ENCODE measurements at places on chromosomes 4 and X.

DNA sequence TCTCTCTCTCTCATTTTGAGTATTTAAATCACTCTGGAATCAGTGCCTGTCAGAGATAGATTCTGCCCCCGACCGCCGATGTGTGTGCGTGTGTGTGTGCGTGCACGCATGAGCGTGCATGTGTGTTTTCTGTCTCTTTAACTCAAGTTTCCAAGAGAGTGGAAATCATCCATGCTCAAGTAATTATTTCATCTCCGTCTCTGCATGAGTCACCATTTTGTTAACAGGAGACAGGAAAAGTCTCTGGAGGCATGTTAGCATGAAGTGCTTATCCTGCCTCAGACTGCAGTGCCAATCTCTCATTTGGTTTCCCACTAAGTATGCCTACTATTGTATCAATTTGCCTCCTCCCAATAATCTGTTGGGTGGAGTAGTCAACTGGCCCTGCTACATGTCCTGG, 182.9 kb upstream of the NHS start:
- no peak for DNase-seq

GRCh38 chrX:118484216-118484903, 11.3 kb upstream of the DOCK11 start:
- no peak for DNase-seq

DNA sequence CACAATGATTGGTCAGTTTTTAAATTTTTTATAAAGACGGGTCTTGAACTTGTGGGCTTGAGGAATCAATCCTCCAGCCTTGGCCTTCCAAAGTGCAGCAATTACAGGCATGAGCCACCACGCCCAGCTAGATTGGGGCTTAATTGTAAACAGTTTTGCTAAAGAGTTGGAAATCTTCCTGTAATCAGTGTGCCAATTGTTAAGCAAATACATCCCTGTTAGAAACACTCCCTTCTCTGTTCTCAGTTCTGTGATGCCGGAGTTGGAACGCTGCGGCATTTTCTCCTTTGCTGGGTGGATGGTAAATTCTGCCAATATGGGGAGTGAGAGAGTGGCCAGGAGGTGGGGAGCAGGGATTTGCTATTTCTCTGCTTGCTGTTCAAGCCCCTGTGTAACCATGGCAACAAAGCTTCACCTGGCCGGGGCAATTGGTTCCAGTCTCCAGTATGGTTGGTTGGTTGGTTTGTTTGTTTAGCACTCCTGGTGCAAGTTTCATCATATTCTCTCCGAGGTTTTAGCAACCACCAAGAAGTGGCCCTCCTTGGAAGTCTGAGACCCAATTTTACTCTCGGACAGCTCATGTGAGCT, 3.0 kb upstream of the SPATA4 start:
- DNase-seq = no peak

- no peak for DNase-seq
Measured at GRCh38 chr4:48035952-48036351, 19.4 kb downstream of the NIPAL1 start.

DNA sequence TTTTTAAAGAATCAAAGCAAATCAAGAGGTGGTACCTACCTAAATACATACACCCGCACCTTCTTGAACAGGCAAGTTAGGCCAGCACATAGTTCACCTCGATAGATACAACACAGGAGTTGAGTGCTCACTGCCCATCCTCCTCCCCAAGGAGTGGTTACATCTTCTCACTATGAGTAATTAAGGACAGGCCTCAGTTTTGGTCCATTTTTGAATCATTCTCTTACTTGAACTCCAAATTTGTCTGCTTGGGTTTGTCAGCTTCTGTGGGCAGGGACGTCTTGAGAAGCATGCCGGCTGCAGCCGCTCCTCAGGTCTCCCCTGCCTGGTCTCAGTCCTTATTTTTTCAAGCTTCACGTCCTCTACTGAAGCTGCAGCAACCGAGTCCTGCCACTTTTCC, 190.6 kb upstream of the RBPJ start:
- DNase-seq = no peak

DNA sequence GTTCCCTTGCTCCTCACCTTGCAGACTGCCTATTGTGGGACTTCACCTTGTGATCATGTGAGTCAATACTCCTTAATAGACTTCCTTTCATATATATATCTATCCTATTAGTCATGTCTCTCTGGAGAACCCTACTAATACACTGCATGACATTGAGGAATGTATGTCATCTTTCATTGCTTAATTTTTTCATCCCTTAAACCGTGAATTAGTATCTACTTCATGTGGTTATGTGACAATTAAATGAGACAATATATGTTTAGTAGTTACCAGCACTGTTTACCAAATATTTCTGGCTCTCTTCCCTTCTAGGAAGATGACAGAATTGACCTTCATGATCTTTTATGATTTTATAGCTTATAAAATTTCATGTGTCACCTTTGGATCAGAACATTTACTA, 759.5 kb downstream of the GRXCR1 start:
- no peak for DNase-seq

- DNase-seq = no peak
Measured at GRCh38 chr4:177283167-177283566, 26.5 kb upstream of the NEIL3 start.

- no peak for DNase-seq
Measured at GRCh38 chrX:153831429-153832150, 1.2 kb upstream of the PDZD4 start.

DNA sequence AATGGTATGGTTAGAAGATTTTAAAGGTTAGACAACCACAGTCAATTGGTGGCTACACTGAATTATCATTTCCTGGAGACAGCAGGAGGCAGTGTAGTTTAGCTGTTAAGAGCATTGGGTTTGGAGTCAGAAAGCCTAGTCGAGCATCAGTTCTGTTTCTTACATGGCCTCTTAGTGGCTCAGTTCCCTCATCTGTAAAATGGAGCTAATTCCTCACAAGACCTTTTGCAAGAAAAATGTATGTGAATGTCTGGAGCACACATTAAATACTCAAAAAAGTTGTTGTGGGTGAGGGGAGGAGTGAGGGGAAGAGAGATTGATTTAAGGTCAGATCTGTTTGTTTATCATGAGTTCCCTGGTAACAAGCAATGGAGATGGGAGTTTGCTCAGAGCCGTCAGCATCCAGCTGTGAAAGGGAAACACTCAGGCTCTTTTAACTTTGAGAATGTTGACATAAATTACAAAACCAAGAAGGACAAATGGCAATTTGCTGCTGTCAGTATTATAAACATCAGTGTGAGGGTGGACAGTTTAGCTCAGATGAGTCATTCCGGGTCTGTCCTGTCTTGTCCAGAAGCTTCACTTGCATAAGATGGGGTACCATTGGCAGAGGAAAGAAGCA, 98.2 kb upstream of the PGRMC2 start:
- DNase-seq = no peak

DNA sequence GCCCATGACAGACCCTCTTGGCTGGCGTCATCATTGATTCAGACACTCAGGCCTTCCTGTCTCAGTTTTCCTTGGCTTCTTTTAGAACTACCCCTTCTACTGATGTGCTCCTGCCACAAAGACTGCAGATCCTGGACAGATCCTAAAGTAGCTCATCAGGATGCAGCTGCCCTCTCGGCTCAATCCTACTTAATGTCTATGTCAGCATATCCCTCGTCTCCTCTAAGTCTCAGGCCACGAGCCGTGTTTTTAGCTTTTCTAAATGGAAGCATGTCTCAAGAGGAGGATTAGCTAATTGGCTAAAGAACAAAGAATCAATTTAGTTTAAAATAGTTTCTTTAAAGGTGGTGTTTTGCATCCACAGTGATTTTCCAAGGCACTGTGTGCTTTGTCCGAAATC, 447.7 kb downstream of the STIM2 start:
- DNase-seq = no peak

DNA sequence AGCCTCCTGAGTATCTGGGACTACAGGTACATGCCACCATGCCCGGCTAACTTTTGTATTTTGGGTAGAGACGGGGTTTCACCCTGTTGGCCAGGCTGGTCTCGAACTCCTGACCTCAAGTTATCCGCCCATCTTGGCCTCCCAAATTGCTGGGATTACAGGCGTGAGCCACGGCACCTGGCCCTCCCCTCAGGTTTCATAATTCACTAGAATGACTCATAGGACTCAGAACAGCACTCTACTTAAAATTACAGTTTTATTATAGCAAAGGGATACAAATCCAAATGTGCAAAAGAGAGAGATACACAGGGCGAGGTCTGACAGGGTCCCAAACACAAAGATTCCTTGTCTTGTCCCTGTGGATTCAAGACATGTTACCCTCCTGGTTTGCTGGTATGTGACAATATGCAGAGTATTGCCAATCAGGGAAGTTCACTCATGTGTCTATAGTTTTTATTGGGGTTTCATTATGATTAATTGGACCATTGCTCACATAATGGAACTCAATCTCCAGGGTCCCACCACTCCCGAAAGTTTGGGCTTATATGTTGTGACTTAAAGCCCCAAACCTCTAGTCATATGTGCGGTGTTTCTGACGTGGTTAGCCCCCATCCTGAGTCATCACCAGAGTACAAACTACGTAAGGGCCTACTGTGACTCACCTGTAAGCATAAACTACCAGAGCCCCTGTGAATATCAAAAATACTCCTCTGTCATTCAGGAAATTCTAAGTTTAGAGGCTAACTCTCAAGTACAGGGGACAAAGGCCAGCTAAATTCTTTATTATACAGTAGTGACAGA, 5.2 kb downstream of the YIPF6 start:
- DNase-seq = no peak

DNA sequence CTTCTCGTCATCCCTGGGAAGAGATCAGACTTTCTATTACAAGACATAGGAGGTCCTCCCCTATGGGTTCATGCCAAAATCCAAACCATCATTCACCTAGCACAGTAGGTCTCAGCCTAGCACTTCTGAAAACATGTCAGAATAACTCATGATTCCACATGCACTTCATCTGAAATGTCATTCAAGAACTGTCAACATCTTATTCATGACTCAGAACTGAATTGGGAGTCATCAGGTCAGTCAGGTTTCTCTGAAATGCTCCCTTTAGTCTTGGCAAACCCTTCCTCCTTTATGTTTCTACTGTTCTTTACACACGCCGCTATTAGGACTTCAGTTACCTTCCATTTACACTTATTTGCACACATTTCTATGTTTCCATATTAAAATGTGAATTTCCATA, 67.2 kb downstream of the ANTXR2 start:
- DNase-seq = no peak

DNA sequence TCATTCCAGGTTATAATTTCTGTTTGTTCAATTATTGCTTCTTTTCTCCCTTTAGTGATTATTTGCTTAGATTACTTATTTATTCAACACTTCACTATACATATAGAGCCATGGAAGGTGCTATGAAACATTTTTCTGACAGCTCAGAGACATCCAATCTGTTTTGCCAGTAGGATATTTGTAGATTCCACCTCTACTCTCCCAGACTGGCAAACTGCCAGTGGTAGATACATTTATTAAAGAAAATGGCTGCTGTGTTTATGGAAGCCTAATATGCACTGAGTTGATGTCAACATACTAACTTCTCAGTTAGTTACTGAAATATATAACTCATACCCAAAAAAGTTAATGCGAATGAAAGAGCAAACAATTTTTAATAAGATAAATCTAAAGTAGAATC, 348.6 kb downstream of the TRAM1L1 start:
- no peak for DNase-seq

DNA sequence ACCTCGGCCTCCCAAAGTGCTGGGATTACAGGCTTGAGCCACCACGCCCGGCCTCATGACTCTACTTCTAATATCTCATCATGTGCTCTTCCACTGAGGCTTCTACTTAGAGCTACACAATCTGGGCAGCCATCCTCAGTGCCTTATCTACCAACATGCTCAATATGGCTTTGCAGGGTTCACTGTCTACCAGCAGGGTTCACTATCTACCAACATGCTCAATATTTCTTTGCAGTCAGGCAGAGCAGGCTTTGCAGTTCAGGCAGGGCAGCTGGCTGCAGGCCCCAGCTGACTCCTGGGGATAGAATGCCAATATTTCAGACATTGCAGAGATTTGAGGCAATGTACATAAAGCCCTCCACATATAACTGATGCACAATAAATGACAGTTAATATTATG, 47.5 kb downstream of the PKD2 start:
- DNase-seq = peak; percentile 25

GRCh38 chr4:88661739-88662138, 35.9 kb downstream of the NAP1L5 start:
- DNase-seq = no peak

DNA sequence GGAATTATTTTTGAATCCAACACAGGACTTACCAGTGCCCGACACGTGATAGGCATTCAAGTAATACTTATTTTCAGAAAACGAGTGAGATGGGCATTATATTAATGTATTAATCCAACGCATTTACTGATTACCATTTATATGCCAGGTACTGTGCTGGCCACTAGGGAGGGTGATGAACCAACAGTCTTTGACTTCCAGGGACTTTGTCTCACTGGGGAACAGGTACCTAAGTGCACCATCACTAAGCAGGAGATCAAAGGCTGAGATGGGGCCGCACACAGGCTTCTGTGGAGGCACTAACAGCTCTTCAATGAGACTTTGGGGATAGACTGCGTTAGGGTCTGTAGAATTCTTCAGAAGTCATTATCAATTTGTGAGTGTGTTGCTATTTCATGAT, 5.7 kb upstream of the TADA2B start:
- no peak for DNase-seq

DNA sequence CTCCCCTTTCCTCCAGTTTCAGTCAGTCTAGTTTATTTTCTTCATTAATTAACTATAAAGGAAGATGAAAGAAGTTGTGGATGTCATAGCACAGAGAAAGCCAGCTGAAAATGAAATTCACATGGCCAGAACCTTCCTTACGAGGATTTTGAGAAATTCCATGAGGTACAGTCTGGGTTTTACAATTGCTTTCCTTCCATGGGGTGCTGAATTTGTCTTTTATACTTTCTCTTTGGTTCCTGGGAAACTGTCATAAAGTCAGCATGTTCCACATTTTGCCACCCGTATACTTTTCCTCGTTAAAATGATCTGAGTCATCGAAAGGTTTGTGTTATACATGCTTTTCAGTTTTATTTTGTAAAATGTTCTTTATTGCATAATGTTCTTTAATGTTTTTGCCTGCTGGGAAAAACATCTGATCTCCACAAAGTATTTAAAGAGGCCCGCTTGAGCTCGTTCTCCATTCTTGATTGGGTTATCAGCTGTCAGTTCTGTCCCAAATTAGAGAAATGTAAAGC, 78.1 kb upstream of the CLDN34 start:
- no peak for DNase-seq

GRCh38 chrX:72114306-72114705, 17.4 kb downstream of the RTL5 start:
- no peak for DNase-seq

DNA sequence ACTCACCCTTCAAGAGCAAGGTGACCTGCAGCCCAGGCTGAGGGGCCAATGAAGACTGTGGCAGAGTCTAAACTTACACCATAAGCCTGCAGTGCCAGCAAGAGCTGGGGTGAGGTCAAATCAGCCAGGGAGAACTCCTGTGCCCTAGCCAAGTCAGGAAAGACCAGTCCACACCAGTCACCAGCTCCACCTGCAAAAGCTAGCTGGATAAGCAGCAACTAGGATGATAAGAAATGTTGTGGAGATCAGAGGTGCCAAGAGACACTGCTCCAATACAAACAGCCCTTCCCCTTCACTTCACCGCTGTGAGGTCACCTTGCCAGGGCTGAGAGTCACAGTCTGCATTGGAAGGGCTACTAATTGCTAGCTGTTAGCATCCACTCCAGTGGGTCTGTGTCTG, 31.3 kb downstream of the NIPAL1 start:
- no peak for DNase-seq

GRCh38 chr4:117447925-117448324, 362.5 kb upstream of the TRAM1L1 start:
- no peak for DNase-seq
